ENCODE measurements at places on chromosomes 11 and 22.
A peak's percentile ranks its signal among the peaks of the same experiment; 100 is the strongest.

GRCh38 chr11:26580929-26581328 lies 8.9 kb upstream of the MUC15 start:
- no peak for DNase-seq

- DNase-seq, result no peak
Measured at GRCh38 chr11:103920449-103920848, 116.0 kb upstream of the DDI1 start.

GRCh38 chr11:88103337-88104206 lies 71.7 kb downstream of the RAB38 start:
- DNase-seq, result peak; percentile 2

DNA sequence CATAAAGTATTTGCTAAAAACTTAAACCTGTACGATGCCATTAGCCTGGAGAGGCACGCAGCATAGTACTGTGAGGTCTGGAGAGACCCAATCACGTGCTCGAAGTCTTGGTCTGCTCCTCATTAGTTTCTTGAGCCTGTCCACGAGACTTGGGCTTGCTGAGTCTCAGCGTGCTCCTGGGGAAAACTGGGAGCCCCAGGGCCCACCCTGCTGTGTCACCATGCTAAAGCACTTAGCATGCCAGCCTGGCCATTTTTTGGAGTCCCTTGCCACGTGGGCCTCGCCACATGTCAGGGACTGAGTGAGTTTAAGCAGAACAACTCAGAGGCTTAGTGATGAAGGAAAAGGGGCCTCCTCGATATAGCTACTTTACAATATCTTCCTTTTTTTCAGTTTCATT lies 2.6 kb downstream of the CDC45 start:
- DNase-seq, result no peak

- no peak for DNase-seq
Measured at GRCh38 chr22:23874871-23875270, 17.2 kb downstream of the SLC2A11 start.

DNA sequence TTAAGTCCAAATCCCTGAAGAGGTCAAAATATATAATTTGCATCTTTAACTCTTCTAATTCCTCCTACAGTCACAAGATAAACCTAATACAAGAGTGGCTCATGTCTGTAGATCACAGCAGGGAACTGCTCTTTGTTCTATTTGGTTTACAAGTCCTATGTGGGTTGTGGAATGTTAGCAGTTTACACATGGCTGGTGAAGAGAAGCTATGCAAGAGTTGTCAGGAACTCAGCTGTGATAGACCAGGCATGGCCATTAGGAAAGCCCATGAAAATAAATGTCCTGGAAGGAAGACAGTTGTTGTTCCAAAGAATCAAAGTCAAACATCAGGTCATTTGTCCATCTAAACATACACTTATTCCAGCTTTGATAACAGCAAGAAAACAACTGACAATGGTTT lies 312.4 kb upstream of the PITPNB start:
- DNase-seq, result no peak
